Mucosa of descending colon (tissue), 3 donors: ENCODE measurements at places on chromosomes 11 and 22. TPM values are rescaled to one million over a fixed set of nuclear protein-coding genes. Genes with fewer than 3 reads are reported as not detected.
A peak's percentile ranks its signal among the peaks of the same experiment; 100 is the strongest.

DNA sequence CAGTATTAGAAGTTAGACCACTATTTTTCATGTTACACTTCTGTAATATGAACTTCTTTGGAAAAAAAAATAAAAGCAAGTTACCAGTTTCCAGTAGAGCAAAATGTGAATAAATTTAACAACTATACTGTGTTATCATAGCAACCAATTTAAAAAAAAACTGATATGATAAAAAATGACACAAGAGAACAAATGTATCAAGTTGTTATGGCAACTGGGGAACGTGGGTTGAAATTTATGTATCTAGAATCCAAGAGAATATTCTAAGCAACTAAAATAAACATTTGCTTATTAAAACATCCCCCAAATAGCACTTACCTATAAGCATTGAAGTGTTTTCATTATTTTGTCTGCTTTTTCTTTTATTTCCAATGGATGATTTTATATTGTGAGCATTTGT lies 442.4 kb downstream of the DLG2 start:
- no peak for DNase-seq

The DAGLA gene
- 11.9 TPM for total RNA-seq

The CADM1 gene
- 4.3 TPM for total RNA-seq

- DNase-seq = no peak
These were observed at the start of gene MAPK8IP2 for GRCh38 chr22:50600538-50600937. TSS of gene MAPK8IP2 (plus strand) at chr22:50600793. CDS start at chr22:50600819, 26 bp downstream.

The OR51E2 gene
- 0.46 TPM for total RNA-seq

- no peak for DNase-seq
These were observed 97.9 kb downstream of the PDHX start for GRCh38 chr11:35014346-35014745.

- DNase-seq = no peak
These were observed 36.2 kb downstream of the ZNF195 start for GRCh38 chr11:3342709-3343108.

DNA sequence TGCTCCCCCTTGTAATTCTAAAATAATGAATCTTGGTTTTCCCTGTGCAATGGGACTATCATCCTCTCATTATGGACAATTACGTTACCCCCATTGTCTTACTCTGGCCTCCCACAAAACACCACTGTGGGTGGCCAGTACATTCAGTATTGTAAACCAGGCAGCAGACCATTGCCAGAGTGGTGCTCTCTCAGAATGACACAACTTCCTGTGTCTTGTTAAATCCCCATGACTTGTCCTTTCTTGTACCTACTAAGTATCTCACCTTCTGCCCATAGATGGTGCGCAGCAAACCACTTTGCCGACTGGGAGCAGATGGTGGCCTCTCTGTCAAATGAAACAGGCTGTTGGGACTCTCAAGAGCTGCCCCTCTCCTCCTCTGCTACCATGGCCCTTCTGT lies 287.1 kb upstream of the RAG2 start:
- DNase-seq = no peak

The NPAS4 gene
- total RNA-seq = not detected

The ARHGAP20 gene
- total RNA-seq = 1.6 TPM

- no peak for DNase-seq
These were observed 88.1 kb upstream of the ARHGAP32 start for GRCh38 chr11:129280027-129280811.

GRCh38 chr11:59040607-59041006 lies 45.5 kb upstream of the GLYATL1B start:
- DNase-seq = no peak

The TRIM29 gene
- total RNA-seq = 5.4 TPM

DNA sequence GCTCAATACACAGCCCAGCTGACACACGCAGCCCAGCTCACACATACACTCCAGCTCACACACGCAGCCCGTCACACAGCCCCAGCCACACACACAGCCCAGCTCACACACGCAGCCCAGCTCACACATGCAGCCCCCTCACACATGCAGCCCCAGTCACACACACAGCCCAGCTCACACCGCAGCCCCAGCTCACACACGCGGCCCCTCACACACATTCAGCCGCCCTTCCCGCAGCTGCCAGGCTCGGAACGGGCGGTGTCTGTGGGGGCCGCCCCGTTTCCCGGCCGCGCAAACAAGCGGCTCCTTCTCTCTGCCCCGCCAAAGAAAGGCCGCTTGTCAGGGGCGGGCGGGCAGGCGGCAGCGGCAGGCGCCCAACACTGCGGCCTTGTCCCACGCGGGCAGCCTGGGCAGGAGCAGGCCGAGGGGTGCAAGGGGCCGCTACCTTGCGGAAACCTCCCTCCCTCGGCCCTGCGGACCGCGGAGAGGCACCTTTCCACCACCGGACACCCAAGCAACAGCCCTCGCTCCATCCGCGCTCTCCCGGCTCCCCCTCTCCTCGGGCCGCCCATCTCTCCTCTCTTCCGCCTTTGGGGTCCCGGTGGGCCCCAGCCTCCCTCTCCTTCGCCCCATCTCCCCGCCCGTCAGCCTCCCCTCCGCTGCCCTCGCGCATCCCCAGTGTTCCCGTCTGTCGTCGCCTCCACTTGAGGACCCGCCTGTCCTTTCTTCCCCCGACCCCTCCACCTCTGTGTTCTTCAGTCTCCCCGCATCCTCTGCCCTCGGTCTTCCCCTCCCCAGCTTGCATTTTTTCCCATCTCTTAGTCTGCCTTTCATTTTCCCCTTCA lies 2.2 kb downstream of the PHLDB1 start:
- DNase-seq = peak; percentile 57

- peak; percentile 55 for DNase-seq
These were observed 2.1 kb downstream of the TMPRSS4 start for GRCh38 chr11:118078911-118079411.

GRCh38 chr22:23151827-23152226 lies 6.5 kb downstream of the RAB36 start:
- DNase-seq = peak; percentile 45

DNA sequence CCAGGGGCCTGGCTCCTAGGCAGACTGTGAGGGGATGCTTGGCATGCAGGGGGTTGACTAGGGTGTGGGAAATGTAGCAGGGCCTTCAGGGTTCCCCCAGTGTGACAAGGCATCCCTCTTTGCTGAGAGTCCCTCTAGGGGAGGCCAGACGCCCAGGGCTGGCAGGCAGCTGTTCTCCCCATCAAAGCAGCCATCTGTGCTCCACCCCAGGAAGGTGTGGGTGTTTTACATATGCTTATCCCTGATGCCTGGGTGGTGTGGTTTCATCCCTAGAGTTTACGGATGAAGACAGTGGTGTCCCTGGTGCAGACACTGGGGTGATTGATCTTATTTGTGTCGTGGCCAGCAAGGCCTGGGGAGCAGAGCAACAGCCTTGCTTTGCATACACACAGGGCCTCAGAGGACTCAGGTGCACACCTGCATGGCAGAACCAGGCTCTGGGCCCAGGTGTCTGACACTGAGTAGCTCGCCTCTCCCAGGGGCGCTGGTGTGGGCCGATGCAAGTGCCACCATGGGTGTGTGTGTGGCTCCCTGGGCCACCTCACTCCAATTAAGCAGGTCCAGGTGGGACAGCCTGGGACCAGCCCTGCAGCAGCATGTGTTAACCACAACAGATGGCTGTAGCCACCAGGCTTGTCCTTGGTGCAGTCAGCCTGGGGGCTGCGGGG lies 74.2 kb downstream of the MED15 start:
- no peak for DNase-seq

The PTPMT1 gene
- total RNA-seq = 36.1 TPM

DNA sequence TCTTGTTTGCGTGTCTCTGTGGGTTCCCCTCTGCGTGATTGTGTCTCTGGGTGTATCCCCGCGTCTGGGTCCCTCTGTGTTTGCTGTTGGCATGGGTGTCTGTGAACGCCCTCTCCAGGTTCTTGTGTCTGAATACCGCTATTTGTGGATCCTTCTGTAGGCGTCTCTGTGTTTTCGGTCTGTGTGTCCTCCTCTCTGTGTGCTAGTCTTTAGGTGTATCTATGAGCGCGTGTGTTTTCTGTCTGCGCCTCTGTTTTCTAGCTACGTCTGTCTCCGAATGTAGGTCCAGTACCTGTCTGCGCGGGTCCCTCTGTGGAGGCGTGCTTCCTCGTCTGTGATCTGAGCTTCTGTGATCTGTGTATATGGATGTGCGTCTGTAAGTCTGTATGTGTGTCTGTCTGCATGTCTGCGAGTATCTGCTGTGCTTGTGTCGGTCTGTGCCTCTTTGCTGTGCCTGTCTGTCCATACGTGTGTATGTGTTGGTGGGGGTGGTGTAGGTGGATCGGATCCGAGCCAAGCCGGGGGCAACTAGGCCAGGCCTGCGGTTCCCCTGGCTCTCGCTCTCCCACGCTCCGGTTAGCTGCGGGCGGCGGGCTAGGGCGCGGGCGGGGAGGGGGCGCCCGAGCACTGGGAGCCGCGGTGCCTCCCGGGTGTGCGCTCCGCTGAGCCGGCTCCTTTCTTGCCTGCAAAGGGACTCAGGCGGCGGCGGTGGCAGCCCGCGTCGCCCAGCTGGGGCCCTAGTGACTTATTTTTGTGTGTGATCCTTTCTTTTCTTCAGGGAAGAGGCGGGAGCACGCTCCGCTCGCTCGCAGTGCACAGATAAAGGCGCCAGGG lies 105.3 kb upstream of the E2F8 start:
- DNase-seq = no peak

- no peak for DNase-seq
These were observed 17.3 kb upstream of the CLNS1A start for GRCh38 chr11:77654770-77655434.

The MRGPRE gene
- not detected for total RNA-seq
